ENCODE measurements at places on chromosomes 1 and 21.

DNA sequence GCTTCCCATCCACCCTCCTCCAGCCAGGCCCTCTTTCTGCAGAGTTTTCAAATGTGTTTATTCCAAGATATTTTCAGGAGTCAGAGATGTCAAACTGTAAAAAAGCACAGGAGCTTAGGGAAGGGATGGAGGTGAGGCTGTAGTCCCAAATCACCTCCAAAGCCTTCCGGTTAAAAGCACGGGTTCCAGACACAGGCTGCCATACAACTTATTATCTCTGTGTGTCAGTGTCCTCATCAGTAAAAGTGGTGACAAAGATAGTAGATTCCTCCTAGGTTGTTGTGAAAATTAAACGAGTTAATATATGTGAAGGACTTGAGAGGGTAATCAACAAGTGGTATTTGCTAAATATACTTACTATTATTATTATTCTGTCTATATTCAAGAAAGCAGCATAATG is 15.1 kb downstream of the S100A7A start:
- no peak for DNase-seq

GRCh38 chr1:54585181-54586066 is 37.4 kb downstream of the ACOT11 start:
- no peak for DNase-seq

DNA sequence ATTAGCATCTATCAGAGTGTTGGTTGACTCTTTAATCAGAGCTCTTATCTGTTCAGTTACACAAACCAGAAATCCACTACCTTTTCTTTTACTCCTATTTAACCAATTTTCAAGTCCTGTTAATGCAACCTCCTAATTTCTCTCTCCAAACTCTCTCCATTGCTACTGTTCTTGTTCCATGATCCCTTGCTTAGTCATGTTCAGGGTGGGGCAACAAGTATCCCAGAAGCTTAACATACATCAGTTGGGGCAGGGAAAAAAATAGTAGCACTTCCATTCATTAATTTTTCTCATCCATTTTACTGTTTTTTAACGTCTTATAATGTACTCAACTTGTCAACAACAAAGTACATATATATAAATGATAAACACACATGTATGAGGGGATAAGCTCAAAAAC is 111.2 kb upstream of the LBR start:
- DNase-seq = no peak

- DNase-seq = no peak
These were observed 62.6 kb upstream of the CD1D start for GRCh38 chr1:158117854-158118704.

DNA sequence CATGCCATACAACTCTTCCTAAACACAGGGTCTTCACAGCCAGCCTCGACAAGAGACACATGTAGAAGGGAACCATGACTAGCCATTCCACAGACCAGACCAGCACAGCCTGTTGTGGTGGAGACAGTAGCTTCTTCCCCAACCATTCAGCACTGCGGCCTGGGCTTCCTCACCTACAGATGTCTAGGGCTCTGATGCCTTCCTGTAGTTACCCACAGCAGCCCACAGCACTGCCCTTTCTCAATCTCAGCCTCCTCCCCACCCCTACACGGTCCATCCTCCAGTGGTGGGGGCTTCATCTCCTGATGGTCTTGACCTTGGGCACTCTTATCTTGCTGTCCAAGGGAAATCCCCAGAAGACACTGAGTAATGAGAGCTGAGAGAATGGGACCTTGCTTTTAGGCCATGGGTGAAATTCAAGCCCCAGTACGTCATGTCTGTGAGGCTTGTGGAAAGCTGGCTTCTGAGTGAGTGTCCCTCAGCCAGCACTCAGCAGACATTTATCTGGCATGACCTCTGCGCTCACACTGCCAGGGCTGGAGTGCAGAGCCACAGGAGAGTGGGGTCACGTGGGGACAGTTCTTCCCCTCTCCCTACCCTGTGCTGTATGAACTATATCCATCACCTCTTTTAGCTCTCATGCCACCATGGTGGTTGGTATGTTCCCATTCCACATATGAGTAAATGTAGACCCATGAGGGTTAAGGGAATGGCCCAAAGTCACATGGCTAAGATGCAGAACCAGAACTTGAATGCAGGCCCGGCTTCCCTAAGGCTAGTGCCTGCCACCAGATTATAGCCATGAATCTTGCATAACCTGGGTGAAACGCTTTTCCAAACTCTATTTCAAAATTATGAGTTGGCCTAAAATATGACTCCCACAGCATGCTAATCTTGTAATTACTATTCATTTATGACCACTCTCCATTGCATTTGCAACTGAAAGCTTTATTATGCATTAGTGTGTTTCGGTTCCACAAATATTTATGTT is 104.7 kb downstream of the HIVEP3 start:
- no peak for DNase-seq

DNA sequence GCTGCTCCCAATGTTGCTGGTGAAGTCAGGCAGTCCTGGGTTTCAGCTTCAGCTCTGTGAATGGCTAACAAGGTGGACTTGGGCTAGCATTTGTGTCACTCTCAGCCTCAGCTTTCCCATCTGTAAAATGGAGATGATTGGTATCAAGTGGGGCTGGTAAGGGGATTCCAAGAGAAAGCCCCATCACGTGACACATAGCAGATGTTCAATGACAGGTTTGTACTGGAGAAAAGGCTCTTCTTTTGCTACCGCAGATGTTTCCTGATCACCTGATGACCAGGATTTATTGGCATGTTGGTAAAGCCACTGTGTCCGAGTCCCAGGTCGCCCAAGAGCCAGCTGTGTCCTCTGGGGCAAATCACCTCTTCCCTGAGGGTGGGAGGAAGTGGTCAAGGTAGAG is 335.0 kb downstream of the MATN1 start:
- DNase-seq = no peak

Measured in NCI-H1105 (cell line).